ENCODE measurements at places on chromosomes 12 and 14.

GRCh38 chr14:88975043-88975830 is 150.8 kb downstream of the TTC8 start:
- DNase-seq = no peak

- DNase-seq = no peak
Observed at GRCh38 chr12:74499192-74499591, 38.4 kb upstream of the ATXN7L3B start.

DNA sequence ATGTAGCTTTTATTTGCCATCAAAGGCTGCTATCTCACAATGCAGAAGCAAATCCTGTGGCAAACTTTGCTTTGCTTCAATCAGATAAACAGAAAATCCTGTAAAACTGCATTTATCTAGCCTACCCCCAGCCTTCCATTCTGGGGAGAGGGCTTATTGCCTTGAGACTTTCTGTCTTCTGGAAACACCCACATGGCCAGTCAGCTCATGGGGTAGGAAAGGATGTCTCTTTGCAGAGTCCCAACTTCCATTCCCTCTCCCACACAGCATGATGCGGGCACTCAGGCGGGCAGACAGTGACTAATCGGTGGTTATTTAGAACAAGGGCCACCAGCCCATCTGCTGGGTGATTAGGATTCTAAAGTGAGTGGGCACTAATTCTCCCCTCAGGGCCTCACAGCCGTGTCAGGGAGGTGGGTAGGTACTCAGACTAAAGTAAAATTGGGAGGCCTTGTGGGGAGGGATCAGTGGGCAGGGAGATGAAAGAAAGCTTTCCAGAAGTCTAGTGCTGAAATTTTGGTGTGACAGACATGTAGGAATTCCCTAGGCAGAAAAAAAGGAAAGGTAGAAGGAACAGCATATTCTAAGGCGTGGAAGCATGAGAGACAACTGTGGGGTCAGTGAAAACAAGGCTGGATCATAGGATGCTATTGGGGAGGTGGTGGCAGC is 720.5 kb downstream of the VRK1 start:
- DNase-seq = no peak

DNA sequence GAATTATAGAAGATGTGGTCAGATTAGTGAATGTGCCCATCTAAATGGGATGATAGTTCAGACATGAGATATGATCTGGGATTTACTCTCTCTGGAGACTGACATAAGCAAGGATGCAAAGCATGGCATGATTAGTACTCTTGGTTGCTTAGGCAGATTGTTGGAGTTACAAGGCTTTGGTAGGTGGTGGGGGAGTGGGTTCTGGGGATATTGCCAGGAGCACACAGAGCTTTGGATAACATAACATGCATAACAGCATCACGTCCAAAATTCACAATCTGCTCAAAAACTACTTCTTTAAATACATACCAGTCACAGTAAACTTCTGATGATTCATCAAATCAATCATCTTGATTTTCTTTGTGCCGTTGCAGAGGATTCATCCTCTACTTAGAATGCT is 287.4 kb downstream of the ACSS3 start:
- DNase-seq = no peak

GRCh38 chr14:96105926-96106441 is 66.8 kb downstream of the C14orf132 start:
- no peak for DNase-seq

GRCh38 chr12:60834806-60835205 is 1239.0 kb downstream of the SLC16A7 start:
- no peak for DNase-seq

DNA sequence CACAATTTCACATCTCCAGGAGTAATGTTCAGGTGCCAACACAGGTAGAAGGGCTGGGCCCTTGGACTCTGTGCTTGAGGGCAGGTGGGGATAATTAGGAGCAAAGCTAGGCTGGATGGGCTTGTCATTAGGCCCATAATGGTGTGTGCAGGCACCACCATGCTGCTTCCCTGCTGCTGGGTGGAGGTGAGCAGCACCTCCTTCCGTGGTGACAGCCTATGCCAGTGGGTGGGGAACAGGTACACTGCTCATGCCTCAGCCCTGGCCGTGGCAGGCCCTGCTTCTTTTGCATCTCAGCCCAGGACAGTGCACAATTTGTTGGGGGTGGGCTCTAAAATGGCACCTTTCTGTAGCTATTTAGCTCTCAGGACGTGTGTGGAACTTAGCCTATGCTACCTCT is 955.5 kb downstream of the TMTC2 start:
- no peak for DNase-seq

DNA sequence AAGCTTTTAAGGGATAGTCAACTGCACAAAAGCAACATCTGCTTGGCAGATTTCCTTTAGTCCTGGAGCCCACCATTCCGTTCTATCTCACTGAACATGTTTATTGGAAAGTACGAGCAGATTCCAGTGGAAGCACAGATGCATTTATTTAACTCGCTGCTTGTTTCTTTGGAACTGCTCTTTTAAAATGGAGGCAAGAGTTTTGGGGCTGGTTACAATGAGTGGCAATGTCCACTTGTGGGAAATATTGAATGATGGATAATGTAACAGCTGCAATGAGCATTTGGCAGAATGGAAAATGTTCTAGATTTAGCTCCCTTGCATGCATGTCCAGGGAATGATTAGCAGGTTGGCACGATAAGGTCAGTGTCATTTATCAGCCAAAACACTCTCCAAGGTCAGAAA is 163.0 kb downstream of the ATP23 start:
- no peak for DNase-seq

DNA sequence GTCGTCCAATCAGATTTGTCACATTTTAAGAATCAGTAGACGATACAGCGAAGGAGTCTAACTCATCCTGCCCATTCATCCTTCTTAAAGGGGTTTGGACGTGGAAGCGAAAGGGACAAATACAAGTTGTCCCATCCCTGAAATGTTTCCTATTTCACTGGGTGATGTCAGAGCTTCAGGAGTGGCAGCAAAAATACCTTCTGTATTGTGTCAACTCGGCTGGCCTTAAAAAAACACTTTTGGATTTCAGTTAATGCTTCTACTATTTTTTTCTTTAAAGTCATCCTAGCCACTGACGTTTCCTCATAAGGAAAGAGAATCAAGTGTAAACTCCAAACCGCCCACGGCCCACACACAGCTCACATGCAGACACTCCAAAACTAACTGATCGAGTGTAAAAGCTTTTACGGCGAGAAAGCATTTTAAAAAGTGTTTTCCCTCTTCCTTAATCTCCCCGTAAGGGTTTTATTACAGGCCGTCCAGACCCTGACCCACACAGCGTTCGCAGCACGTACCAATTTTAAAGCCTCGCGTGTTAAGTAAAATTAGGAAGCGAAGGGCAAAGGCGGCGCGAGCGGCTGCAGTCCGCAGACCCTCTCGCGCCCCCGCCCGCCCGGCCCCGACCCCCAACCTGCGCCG is 593 bp downstream of the CFL2 start:
- peak; percentile 31 for DNase-seq

GRCh38 chr14:64562436-64562835 is 12.7 kb downstream of the PPP1R36 start:
- DNase-seq = no peak

- DNase-seq = no peak
Observed at GRCh38 chr14:21241218-21241819, 27.9 kb downstream of the HNRNPC start.

- no peak for DNase-seq
Observed at GRCh38 chr14:85175556-85175955, 354.4 kb upstream of the FLRT2 start.

- DNase-seq = no peak
Observed at GRCh38 chr12:42589465-42590329, at the start of gene PRICKLE1. TSS of gene PRICKLE1 (minus strand) at chr12:42589746. CDS start at chr12:42472516, 117,230 bp downstream.

GRCh38 chr12:112506513-112507166 is 87.9 kb downstream of the PTPN11 start:
- DNase-seq = no peak

- no peak for DNase-seq
Observed at GRCh38 chr14:56952766-56953473, 142.6 kb upstream of the OTX2 start.

GRCh38 chr12:124622764-124623163 is 55.4 kb upstream of the NCOR2 start:
- DNase-seq = no peak

GRCh38 chr12:77392467-77393088 is 327.2 kb upstream of the E2F7 start:
- no peak for DNase-seq

- DNase-seq = no peak
Observed at GRCh38 chr14:98965076-98965475, 306.9 kb downstream of the BCL11B start.

- DNase-seq = no peak
Observed at GRCh38 chr14:66403183-66403582, 83.0 kb upstream of the CCDC196 start.

All from stimulated activated CD4-positive, alpha-beta T cell treated with anti-CD3 and anti-CD28 coated beads, TNF-alpha, amount 100 ng/mL, for 1 hour (primary cell).